ENCODE measurements at places on chromosomes 6 and 20.

DNA sequence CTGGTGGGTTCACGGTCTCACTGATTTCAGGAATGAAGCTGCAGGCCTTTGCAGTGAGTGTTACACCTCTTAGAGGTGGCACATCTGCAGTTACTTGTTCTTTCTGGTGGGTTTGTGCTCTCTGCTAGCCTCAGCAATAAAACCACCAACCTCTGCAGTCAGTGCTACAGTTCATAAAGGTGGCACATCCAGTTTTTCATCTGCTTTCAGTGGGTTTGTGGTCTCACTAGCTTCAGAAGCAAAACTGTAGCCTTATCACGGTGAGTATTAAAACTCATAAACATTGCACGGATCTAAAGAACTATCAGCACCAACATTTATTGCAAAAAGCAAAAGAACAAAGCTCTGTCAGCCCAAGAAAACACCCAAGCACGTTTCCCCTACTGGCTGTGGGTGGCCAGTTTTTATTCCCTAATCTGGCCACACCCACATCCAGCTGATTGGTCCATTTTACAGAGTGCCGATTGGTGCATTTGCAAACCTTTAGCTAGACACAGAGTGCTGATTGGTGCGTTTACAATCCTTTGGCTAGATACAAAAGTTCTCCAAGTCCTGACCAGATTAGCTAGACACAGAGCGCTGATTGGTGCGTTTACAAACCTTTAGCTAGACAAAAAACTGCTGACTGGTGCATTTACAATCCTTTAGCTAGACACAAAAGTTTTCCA, 3.4 kb upstream of the TMEM14C start:
- no peak for DNase-seq

DNA sequence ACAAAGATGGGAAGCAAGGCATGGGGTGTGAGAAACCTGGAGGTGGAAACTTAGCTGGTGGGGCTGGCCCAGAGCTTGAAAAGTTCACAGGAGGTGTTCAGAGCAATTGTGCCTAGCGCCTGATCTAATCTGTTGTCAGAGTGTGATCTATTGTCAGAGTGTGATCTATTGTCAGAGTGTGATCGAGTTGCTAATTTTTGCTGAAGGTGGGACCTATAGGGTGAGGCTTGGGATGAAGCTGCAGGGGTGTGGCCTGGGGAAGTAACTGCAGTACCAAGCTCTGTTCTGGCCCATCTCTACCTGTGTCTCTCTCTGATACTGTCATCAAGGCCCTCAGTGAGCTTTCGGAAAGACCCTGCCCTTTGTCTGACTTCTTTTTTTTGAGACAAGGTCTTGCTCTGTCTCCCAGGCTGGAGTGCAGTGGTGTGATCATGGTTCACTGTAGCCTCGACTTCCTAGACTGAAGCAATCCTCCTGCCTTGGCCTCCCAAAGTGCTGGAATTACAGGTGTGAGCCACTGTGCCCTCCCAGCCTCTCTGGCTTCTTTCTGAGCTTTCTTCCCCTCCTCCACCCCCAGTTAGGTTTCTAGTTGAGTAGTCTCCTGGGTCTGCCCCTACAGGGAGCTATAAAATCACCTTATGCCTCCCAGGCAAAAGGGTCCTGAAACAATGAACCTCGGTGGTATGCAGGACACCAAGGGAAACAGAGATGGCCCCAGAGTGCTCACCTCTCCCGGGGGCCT, 150.8 kb upstream of the RNF24 start:
- no peak for DNase-seq

GRCh38 chr6:41543087-41543486, 3.1 kb upstream of the FOXP4 start:
- DNase-seq = no peak

DNA sequence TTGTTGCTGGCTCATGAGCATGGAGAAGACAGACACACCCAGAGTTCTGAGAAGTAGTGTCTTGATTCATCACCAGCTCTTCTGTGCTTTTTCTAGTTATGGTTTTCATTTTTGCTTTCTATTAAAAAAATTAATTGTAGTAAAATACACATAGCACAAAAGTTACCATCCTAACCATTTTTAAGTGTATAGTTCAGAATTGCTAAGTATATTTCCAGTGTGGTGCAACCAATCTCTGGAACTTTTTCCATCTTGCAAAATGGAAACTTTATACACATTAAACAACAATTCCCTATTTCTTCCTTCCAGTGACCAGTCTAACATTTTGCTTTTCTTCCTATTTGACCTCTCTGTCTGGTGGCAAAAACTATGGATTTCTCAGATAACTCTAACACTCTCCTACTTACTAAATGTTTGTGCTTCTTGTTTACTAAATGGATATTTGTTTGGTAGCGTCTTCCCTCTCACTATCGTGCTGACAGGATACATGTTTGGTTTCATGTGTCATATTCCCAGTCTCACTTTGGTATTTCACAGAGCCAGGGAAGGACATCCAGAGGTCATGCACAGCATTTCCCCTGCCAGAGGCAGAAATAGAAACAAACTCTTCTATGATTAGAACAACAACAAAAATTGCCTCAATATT, 40.6 kb downstream of the TXLNB start:
- DNase-seq = no peak
